ENCODE measurements at places on chromosomes 1 and 21.

DNA sequence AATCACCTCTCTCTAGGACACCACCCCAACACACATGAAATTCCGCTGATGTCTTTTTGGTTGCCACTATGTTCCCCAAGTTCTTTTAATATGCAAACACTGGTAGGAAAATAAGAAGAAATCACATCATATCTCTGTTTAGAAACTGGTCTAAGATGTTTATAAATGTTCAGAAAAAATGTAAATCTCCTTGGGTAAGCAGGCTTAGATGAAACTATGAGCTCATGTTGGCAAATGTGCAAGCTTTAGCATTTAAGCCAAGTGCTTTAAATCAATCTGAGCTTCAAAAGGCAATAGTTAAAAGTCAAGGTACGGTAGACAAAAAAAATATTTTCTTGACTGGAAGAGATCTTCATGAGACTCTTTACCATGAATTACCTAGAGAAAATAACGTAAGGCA is 25.2 kb upstream of the SLAMF9 start:
- no peak for DNase-seq

DNA sequence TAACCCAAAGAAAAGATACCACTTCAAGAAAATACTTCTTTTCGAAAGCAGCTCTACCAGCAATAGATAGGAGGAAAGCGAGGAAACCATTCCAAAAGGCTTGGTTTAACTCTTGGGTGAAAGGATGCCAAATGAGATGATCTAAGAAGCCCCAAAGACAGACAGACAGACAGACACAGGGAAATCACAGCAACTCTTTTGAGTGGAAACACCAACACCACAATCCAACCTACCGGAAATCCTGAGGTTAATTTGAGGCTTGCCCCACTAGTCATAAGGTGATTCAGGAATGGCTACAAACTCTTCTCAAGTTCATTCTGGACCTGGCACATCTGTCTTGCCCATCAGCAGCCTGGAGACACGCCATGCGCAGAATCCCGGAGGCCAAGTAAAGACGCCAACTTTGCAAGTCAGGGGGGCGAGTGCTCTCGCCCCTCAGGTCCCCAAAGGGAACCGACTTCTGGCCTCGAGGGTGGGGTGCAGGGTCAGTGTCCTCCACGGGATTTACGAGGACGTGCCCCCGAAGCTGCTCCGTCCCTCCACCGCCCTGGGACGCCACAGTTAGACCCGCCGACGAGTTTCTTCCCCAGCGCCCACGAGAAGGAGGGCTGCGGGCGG is 778 bp downstream of the EVI5 start:
- DNase-seq = peak; percentile 9

- DNase-seq = no peak
These were observed 56.2 kb downstream of the LACTBL1 start for GRCh38 chr1:22916471-22916820.

DNA sequence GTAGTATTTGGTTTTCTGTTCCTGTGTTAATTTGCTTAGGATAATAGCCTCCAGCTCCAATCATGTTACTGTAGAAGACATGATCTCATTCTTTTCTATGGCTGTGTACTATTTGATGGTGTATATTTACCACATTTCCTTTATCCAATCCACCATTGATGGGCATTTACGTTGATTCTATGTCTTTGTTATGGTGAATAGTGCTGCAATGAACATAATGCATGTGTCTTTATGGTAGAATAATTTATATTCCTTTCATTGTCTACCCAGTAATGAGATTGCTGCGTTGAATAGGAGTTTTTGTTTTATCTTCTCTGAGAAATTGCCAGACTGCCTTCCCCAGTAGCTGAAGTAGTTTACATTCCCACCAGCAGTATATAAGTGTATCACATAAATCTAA is 538.8 kb downstream of the LRRIQ3 start:
- DNase-seq = no peak

DNA sequence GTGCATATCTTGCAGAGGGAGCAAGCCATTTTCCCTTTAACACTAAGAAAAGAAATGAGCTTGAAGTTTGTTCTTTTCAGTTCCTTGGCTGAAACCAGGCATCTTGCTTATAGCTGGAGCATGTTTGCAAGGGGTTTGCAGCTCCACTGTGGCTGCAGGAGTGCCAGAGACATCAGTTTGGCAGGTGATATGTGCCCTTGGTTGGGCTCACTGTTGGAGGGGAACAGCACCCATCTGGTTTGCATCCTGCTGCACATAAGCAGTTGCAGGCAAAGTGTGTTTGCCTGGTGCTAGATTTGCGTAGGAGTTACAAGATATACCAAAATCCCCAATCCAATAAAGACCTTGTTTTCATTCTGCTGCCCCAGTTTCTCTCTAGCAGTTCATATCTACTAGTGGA is 47.8 kb upstream of the IKBKE start:
- no peak for DNase-seq

- DNase-seq = no peak
These were observed 17.4 kb upstream of the LCE3A start for GRCh38 chr1:152640351-152640750.

GRCh38 chr1:222229672-222230312 is 318.1 kb downstream of the HHIPL2 start:
- no peak for DNase-seq

DNA sequence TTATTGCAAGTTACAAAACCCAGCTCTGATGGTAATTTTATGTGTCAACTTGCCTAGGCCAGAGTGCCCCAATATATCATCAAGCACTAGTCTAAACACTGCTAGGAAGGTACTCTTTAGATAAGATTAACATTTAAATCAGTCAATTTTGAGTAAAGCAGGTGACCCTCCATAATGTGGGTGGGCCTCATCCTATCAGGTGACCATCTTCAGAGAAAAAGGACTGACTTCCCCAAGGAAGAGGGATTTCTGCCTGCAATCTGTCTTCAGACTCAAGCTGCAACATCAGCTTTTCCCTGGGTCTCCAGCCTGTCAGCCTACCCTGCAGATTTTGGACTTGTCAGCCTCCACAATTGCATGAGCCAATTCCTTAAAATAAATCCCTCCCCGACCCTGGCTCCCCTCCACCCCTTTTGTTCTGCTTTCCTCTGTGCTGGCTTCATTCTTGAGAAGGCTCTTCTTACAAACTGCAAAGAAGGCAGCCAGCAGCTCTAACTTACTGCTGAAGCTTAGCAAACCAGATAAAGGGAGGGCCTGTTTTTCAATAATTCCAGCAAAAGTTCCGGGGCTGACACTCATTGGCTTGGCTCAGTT is 56.4 kb upstream of the RUNX3 start:
- DNase-seq = no peak

DNA sequence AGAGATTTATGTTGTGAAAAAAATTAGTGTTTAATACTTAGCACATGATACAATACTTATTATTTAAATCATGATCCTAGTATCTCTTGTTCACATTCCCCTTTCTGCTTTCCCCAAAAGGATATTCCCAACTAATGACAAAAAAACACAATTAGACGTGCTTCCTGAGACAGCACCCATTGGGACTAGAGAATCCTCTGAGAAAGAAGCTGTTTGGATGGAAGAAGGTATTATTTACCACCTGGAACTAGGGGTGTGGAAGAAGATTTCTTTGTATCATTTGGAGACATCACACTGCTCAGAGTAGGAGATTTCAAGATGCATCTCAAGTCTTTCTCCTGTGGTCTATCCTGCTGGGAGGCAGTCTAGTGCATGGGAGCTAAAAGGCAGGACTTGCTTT is at the start of gene OR10Z1:
Gene OR10Z1 (plus strand): TSS at position 301 of the 400 bp plus-strand sequence. CDS start 1,171 bp downstream, outside the sequence.
- no peak for DNase-seq

- no peak for DNase-seq
These were observed 23.8 kb downstream of the WNT3A start for GRCh38 chr1:228030451-228031201.

DNA sequence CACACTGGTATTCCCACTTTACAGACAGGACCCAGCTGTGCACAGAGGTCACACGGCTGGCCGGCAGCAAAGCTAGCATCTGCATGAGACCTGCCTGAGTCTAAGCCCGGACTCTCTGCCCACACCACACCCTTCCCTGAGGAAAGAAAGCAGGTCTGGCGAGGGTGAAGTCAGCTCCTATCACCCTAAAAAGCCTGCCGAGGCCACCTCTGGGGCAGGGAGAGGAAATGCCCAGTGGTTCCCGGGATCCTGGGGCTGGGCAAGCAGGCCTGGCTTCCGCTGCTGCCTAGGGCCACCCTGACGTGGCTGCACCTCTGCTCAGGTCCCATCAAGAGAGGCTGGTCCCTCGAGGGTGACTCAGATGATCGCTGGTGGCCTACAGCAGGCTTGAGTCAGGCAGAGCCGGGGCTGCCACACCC is 42.2 kb downstream of the RAP1GAP start:
- DNase-seq = no peak

GRCh38 chr1:7529917-7530316 is 241.2 kb upstream of the VAMP3 start:
- no peak for DNase-seq

GRCh38 chr1:25617625-25618432 is 1.2 kb downstream of the MAN1C1 start:
- DNase-seq = no peak

- no peak for DNase-seq
These were observed 25.5 kb downstream of the ETV3L start for GRCh38 chr1:157073944-157074685.

DNA sequence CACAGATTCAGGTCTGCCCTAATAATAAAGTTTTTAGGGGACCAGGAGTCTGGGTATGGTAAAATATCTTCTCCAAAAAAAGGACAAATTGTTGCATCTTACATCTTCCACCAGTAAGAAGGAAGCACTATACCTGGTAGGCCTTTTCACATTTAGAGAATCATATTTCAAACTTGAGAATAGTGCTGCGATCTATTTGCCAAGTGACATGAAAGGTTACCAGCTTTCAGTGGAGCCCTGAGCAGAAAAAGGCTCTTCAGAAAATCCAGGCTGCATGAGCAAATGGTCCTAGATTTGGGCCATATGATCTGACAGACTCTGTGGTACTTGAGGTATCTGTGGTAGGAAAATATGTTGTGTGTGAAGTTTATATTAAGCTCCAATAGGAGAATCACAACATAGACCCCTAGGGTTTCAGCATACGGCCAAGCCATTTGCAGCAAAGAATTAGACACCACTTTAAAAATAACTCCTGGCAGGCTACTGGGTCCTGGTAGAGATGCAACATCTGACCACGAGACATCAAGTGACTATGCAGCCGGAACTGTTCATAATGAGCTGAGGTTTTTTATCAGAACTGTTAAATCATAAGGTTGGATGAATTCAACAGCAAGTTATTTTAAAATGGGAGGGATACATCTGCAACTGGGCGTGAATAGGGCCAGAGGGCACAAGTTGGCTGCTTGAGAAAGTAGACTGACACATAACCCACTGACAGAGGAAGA is 38.6 kb upstream of the CCDC190 start:
- DNase-seq = no peak

DNA sequence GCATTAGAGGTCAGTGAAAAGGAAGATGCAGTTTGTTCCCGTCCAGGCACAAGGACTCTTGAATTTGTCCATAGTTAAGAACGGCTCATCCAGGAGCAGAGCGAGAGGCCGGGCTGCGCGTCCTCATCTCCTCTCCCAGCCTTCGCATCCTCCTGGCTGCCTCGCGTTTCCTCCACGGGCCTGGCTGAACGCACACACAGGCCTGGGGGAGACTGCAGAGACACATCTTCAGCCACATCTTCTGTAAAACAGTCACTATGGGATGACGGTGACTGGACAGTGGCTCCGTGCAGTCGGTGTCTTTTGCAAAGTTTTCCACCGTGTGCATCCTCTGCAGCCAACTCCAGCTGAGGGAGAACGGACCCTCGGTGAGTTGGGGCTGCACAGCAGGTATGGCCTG is 89.7 kb downstream of the PSMG1 start:
- no peak for DNase-seq

- no peak for DNase-seq
These were observed 55.2 kb upstream of the TARBP1 start for GRCh38 chr1:234533975-234534876.

GRCh38 chr1:112268408-112268807 is 127.6 kb upstream of the CTTNBP2NL start:
- no peak for DNase-seq

GRCh38 chr1:91065337-91065736 is 43.5 kb upstream of the ZNF644 start:
- no peak for DNase-seq

- no peak for DNase-seq
These were observed 578.4 kb upstream of the NCAM2 start for GRCh38 chr21:20419772-20420171.

GRCh38 chr1:204946640-204947039 is 76.0 kb downstream of the NFASC start:
- DNase-seq = no peak

GRCh38 chr21:38718481-38718880 is 87.2 kb upstream of the ETS2 start:
- DNase-seq = no peak

DNA sequence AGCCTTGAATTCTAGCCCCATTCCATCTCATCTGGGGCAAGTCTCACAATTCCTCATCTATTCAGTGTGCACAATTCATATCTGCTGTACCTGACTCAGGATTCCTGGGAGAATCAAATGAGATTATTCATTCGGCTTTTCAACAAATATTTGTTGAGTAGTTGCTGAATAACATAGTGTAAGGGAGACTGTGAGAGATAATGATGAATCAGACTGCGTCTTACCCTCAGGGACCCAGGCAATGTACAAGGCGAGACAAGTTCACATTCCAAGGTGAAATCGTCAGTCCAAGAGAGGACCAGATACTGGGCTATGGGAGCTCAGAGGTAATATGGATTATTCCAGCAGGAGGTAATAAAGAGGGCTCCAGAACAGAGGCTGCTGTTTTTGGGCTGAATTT is 67.8 kb upstream of the SMYD2 start:
- DNase-seq = no peak

- no peak for DNase-seq
These were observed 45.2 kb downstream of the AK4 start for GRCh38 chr1:65193129-65193695.

GRCh38 chr1:2283991-2284895 is 56.1 kb downstream of the SKI start:
- no peak for DNase-seq

DNA sequence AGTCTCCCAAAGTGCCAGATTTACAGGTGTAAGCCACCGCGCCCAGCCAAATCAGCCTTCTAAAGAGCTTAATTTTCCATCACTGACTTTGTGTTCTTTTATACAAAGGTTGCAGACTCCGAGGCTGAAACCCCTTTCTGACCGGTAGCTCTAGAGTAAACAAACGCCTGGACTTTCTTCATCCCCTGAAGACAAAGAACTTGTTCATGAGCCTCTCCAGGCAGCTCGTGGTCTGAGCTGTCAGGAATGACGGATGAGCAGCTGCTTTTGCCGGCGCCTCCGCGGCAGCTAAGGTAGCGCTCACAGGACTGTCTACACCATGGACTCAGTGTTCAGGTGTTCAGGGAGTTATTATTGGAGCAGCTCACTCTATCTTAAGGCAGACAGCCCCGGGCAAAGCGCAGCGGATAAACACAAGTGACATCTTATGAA is 128.5 kb upstream of the ERRFI1 start:
- no peak for DNase-seq
